ENCODE measurements at places on chromosomes 13 and 19. TPM values are rescaled to one million over a fixed set of nuclear protein-coding genes. Genes with fewer than 3 reads are reported as not detected.
A peak's percentile ranks its signal among the peaks of the same experiment; 100 is the strongest.

DNA sequence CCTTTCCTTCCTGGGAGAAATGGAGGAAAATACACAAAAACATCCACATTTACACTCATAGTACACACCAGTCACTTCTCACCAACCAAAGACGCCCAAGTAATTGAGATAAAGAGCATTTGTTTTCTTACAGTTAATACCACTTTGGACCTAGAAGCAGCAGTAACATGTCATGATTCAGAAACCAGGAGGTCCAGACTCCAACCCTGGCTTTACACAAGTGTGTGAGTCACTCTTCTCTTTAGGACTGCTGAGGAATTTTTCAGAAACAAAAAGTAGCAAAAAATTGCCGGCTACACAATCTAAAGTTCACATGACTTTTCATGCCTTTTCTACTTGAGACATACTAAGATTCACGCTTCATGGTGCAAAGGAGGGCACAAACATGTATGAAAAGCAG is 42.1 kb downstream of the TUBGCP3 start:
- H3K36me3 ChIP-seq: peaks cover 43% of the 10 kb centered on the region
- no peaks in the 10 kb centered on the region for H3K27me3 ChIP-seq
- no peaks in the 10 kb centered on the region for H3K4me1 ChIP-seq
- DNase-seq: no peak
- H3K4me3 ChIP-seq: no peak overlapping the region

DNA sequence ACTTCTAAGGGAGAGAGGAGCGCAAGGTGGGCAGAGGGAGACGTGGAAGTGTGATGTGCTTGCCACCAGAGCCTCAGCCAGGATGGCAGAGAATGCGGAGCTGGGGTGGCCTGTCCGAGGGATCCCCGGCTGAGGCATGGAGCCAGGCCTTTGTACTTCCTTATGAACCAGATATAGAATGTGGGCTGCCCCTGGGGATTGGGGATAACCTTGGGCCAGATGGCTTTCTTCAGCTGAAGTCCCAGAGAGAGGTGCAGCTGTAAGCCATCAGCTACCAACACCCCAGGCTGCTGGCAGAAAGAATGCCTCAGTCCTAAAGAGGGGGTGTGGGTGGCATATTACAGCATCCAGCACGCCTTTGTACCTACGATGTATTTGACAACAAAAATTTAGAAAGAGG is 25.5 kb upstream of the FBXO17 start:
- no peak overlapping the region for H3K27ac ChIP-seq
- no peaks in the 10 kb centered on the region for H3K36me3 ChIP-seq
- H3K27me3 ChIP-seq: no peaks in the 10 kb centered on the region
- no peaks in the 10 kb centered on the region for H3K4me1 ChIP-seq
- H3K4me3 ChIP-seq: no peak overlapping the region

MCF2L gene
- 13.0 TPM for total RNA-seq

GRCh38 chr13:113666951-113667701 is at the start of gene GRK1:
TSS of gene GRK1 (plus strand) at chr13:113667219. CDS start at chr13:113667387, 168 bp downstream.
- no peak within 1 kb of the TSS for H3K4me3 ChIP-seq
- no peaks in the 10 kb centered on the region for H3K27me3 ChIP-seq
- H3K4me1 ChIP-seq: no peaks in the 10 kb centered on the region
- DNase-seq: peak; percentile 27
- no peak within 1 kb of the TSS for H3K27ac ChIP-seq
- H3K36me3 ChIP-seq: no peaks in the 10 kb centered on the region

ZBTB32 gene
- total RNA-seq: 3.3 TPM

NEK3 gene
- 7.0 TPM for total RNA-seq

DNA sequence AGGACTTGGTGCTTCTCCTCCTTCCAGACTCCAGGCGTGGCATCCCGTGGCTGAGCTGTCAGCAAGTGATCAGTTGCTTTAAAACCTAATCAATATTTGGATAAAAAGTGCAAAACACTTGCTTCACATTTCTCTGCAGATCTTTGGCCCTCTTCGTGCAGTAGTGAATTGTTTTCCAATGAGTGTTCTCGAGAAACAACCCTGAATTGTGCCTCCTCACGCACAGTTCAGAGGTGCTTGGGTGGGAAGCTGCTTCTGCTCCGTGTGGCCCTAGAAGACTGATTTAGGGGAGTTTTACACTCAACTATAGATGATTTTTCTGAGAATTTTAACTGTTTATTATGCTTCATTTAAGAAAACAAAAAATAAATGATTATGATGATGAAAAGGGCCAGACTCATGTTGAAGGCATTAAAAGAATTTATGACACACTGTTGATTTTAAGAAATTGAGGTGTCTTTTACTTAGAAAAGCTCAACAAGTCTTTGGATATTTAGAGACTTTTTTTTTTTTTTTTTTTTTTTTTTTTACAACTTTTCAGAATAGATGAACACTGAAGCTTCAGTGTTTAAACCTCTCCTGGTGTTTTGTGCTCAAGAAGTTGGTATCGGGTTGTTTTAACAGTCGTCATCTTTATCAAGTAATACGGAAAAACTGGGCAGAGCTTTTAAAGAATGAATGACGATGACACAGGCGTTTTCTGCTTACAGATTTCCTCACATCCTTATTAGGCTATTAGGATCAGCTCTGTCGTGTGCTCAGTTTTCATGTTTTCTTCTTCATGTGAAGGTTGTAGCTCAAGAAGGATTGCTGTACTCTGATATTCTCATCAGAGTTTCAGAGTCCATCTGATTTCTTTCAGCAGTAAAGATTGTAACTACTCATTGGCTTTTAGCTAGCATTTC is 39.5 kb upstream of the TEX29 start:
- H3K27me3 ChIP-seq: no peaks in the 10 kb centered on the region
- no peak overlapping the region for H3K4me3 ChIP-seq
- H3K36me3 ChIP-seq: peaks cover 90% of the 10 kb centered on the region

ZNF90 gene
- total RNA-seq: 3.7 TPM

DNA sequence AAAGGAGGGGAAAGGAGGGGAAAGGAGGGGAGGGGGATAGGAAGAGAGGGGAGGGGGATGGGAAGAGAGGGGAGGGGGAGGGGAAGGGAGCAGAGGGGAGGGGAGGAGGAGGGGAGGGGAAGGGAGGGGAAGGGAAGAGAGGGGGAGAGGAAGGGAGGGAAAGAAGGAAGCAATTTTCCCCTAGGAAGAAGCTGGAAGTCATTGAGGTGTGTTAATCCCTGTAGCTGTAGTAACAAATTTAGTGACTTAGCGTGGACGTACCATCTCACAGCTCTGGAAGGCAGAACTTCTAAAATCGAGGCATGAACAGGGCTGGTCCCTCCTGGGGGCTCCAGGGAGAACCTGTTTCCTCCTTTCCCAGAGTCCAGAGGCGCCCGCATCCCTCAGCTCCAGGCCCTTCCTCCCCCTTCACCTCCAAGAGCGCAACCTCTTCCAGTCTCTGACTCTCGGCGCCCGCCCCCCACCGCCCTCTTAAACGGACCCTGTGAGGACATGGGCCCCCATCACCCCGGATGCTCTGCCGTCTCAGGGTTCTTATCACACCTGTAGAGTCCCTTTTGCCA is 5.6 kb upstream of the CDC34 start:
- peaks cover 5% of the 10 kb centered on the region for H3K27me3 ChIP-seq
- H3K36me3 ChIP-seq: no peaks in the 10 kb centered on the region
- H3K4me3 ChIP-seq: no peak overlapping the region
- no peak for DNase-seq

DNA sequence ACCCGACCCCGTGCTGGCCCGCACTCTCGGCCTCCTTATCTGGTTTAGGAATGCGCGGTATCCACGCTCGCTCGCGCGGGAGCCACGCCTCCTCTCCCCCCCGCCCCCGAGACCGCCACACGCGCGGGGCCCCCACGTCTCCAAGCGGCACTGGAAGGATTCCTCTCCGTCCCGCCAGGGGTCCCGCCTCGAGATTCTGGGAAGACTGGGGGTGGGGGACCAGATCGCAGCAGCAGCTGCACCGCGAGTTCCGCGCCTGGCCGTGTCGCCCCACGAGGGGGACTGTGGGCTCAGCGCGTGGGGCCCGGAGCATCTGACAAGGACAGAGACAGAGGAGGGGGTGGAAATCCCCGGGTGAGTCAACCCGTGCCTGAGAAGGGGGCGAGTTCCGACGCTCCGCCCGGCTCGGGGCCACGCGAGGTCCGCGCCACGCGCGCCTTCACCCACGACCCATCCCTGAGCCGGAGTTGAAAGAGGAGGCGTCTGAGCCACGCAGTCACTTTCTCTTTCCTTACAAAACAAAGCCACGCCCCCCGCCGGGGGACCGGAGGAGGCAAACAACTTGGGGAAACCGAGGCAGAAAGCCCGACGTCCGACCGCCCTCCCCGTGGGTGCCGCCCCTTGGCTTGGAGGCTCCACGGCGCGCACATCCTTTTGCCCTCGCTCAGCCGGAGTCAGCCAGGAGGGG is 814 bp downstream of the S1PR2 start:
- peak overlapping the region; percentile 90 for H3K27ac ChIP-seq
- H3K27me3 ChIP-seq: no peaks in the 10 kb centered on the region
- DNase-seq: peak; percentile 89
- H3K36me3 ChIP-seq: no peaks in the 10 kb centered on the region
- peaks cover 50% of the 10 kb centered on the region for H3K4me1 ChIP-seq

- no peak overlapping the region for H3K4me3 ChIP-seq
- H3K27ac ChIP-seq: no peak overlapping the region
- DNase-seq: no peak
- no peaks in the 10 kb centered on the region for H3K4me1 ChIP-seq
These were observed 719.8 kb downstream of the SLITRK1 start for GRCh38 chr13:83162493-83162892.

DNA sequence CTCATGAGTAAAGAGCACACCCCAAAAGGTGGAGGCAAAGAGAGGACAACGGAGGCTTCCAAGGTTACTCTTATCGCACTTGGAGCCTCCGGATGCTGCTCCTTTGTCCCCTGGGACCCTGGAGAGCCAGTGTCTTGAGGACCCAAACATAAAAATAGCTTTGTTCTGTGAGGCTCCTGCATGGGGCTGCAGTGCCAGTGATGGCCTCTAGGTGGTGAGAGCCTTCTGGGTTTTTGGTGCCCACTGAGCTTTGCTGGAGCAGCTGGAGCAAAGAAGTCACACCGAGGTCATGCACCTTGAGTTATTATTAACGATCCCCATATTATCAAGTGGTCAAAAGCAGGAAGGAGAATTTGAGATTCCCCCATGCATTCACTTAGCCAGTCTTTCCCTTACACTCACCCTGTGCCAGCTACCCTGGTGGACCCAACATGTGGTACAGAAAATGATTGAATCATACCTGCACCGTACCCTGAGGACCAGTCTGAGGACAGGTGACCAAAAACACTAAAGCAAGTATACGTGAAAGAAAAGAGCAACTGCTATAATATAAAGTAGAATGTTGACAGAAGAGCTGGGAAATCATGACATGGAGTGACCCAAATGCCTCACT is 41.5 kb downstream of the ZNF682 start:
- peak; percentile 10 for DNase-seq
- no peaks in the 10 kb centered on the region for H3K36me3 ChIP-seq
- no peaks in the 10 kb centered on the region for H3K4me1 ChIP-seq
- H3K27me3 ChIP-seq: no peaks in the 10 kb centered on the region
- no peak overlapping the region for H3K27ac ChIP-seq

GRCh38 chr19:48512504-48513288 is 1.1 kb upstream of the LMTK3 start:
- H3K4me1 ChIP-seq: peaks cover 42% of the 10 kb centered on the region
- H3K27ac ChIP-seq: no peak overlapping the region
- DNase-seq: no peak
- peak overlapping the region; percentile 74 for H3K4me3 ChIP-seq
- H3K36me3 ChIP-seq: peaks cover 9% of the 10 kb centered on the region

DNA sequence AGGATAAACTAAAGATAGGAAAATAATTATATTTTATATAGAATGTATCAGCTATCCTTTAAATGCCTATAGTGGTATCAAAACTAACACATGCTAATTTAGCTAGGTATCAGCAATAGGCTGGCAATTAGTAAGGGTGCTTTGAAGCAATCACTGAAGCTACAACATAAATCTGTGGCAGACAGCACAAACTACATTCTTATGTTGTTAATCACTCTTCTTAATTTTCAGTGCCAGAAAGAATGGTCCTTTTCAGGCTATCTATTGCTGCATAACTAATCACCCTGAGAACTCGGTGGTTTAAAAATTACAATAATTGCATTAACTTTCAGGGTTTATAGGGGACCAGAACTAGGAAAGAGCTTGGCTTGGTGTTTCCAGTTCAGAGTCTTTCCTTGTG is 963.1 kb downstream of the EFNB2 start:
- H3K27ac ChIP-seq: no peak overlapping the region
- H3K36me3 ChIP-seq: no peaks in the 10 kb centered on the region
- H3K4me1 ChIP-seq: no peaks in the 10 kb centered on the region
- no peak for DNase-seq
- H3K27me3 ChIP-seq: no peaks in the 10 kb centered on the region

STX10 gene
- 43.9 TPM for total RNA-seq

DNA sequence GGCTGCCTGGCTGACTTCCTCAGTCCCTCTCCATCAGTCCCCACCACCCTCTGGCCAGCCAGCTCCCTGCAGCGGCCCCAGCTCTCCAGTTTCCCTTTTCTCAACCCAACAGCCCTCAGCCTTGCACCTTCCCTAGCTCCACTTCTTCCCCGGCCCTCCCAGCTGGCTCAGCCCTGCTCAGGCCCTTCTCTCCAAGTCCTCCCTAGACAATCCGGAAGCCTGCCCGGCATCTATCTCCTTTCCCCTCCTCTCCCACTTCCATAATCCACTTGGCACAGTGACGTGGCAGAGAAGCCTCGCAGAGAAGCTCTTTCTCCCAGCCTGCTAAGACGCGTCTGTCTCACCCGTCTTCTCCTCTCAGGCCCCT is 1.1 kb downstream of the UBXN6 start:
- peaks cover 33% of the 10 kb centered on the region for H3K36me3 ChIP-seq
- H3K27ac ChIP-seq: peak overlapping the region; percentile 68
- no peaks in the 10 kb centered on the region for H3K27me3 ChIP-seq
- DNase-seq: no peak
- H3K4me3 ChIP-seq: peak overlapping the region; percentile 70

LAIR2 gene
- not detected for total RNA-seq

PRR36 gene
- total RNA-seq: 0.25 TPM

IL4I1 gene
- 5.4 TPM for total RNA-seq

- no peaks in the 10 kb centered on the region for H3K4me1 ChIP-seq
- H3K27me3 ChIP-seq: no peaks in the 10 kb centered on the region
- H3K27ac ChIP-seq: no peak overlapping the region
- no peaks in the 10 kb centered on the region for H3K36me3 ChIP-seq
- DNase-seq: no peak
These were observed 121.6 kb upstream of the KL start for GRCh38 chr13:32894589-32895001.

CAPN12 gene
- 1.6 TPM for total RNA-seq

PRRG2 gene
- total RNA-seq: 0.49 TPM

- H3K4me1 ChIP-seq: no peaks in the 10 kb centered on the region
- H3K4me3 ChIP-seq: no peak overlapping the region
- H3K27me3 ChIP-seq: no peaks in the 10 kb centered on the region
- no peak overlapping the region for H3K27ac ChIP-seq
These were observed 11.8 kb upstream of the FBN3 start for GRCh38 chr19:8161135-8161646.

- peaks cover 8% of the 10 kb centered on the region for H3K36me3 ChIP-seq
- H3K27me3 ChIP-seq: no peaks in the 10 kb centered on the region
- no peak overlapping the region for H3K4me3 ChIP-seq
- H3K27ac ChIP-seq: no peak overlapping the region
These were observed 7.0 kb upstream of the TMC4 start for GRCh38 chr19:54179921-54180461.

- no peaks in the 10 kb centered on the region for H3K36me3 ChIP-seq
- no peaks in the 10 kb centered on the region for H3K27me3 ChIP-seq
- H3K27ac ChIP-seq: no peak overlapping the region
- H3K4me3 ChIP-seq: no peak overlapping the region
- H3K4me1 ChIP-seq: no peaks in the 10 kb centered on the region
These were observed 60.2 kb upstream of the RFC3 start for GRCh38 chr13:33757713-33758112.
